ENCODE measurements at places on chromosomes 4 and X.

GRCh38 chrX:39591099-39591498 lies 506.7 kb downstream of the BCOR start:
- DNase-seq, result no peak

GRCh38 chr4:76639288-76639687 lies 204.3 kb downstream of the SHROOM3 start:
- no peak for DNase-seq

DNA sequence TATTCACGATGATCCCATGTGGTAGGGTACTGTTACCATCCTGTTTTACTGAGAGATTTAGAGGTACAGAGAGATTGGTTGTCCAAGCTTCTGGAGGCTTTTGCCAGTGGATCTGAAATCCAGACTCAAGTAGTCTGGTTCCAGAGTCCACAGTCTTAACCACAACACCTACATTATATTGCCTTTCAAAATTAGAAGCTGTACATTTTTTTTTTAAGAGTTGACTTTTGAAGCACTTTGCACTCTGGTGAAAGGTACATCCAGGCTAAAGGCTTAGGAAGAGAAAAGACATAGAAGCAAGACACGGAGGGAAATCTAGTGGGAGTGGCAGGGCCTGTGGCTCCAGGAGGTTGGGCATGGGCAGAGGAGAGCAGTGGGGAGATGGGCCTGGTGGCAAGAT lies 122.1 kb downstream of the AFF1 start:
- DNase-seq, result no peak

- no peak for DNase-seq
Measured at GRCh38 chr4:185304944-185305690, 90.6 kb downstream of the LRP2BP start.

DNA sequence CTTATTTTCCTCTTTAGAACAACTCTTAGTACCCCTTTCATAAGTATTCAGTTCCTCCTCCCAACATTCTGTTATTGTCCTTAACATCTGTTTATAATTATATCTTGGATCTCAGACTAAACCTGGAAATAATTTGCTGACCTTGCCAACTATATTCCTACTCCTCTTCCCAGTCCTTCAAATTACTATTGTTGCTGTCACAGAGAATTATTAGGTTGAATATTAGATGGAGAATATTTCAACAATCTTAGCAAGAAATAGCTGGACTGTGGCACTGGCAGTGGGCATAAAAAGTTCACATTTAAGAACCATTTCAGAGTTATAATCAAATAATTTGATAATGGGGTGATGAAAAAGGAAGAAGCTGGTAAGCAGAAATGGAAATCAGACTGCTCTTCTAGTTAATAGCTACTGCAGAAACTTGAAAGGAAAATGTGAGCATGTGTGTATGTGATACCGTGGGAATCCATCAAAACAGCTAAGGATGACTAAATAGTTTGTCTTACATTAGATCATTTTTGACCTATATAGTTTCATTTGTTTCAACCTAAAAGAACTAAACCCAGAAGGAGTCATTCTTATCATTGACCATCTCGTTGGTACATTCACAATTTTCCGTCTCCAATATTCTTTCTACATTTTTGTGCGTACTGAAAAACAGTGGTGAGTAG lies 43.3 kb upstream of the PRDM8 start:
- no peak for DNase-seq

- no peak for DNase-seq
Measured at GRCh38 chr4:82652062-82652461, 90.3 kb upstream of the TMEM150C start.

- DNase-seq, result no peak
Measured at GRCh38 chr4:47122592-47123291, 91.4 kb downstream of the GABRB1 start.

DNA sequence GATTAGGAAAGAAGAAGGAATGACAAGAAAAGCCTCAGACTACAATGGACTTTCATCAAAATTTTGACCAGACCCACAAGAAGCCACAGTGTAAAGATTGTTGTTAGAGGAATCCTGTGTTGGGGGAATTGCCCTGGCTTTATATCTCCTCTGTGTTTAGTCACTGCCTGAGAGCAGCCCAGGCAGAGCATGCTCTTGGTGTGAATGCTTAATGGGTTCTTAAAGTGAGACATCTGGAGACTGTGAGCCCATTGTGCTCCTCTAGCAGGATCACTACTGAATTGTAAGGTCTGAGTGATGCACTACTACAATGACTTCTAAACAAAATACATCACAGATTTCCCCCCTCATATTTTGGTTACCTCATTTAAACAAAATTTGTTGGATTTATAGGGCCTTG lies 1860.5 kb upstream of the ADGRL3 start:
- DNase-seq, result no peak

DNA sequence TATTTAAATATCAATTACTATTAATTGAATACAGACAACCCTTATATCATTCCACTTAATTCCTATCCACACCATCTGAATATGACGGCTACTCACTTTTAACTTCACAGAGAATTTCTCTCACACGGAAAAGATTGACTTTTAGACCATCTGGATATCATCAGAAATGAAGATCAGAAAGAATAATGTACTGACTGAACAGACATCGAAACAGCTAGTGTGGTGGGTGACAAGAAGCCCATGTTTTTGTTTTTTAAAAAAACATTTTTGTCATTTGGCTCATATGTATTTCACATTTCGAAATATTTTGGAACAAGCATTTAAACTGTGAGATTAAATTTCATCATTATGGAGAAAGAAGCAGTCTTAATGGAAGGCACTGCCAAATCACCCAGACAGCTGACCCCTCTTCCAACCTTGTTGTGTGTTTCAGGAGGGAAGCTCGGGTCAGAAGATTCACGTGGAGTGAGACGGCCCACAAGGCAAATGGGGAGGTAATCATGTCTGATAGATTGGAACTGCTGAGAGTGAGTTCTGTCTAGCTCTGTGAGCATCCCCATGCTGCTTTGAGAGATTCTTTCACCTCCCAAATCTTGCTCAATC lies 204.2 kb upstream of the RASGEF1B start:
- peak; percentile 18 for DNase-seq

- no peak for DNase-seq
Measured at GRCh38 chrX:154436983-154437752, at the start of gene GDI1. Gene GDI1, plus strand, starts transcription at chrX:154437154. Its CDS starts 101 bp downstream, at chrX:154437255.

GRCh38 chr4:185011408-185011807 lies 6.9 kb upstream of the HELT start:
- no peak for DNase-seq

GRCh38 chr4:162265802-162266201 lies 102.0 kb upstream of the FSTL5 start:
- DNase-seq, result no peak

GRCh38 chrX:18900401-18900976 lies 83.4 kb downstream of the PHKA2 start:
- no peak for DNase-seq

- DNase-seq, result no peak
Measured at GRCh38 chr4:951594-952468, 19.6 kb downstream of the TMEM175 start.

- DNase-seq, result no peak
Measured at GRCh38 chrX:36575670-36576069, 432.5 kb upstream of the FAM47C start.

- peak; percentile 56 for DNase-seq
Measured at GRCh38 chr4:153432965-153433753, 33.0 kb upstream of the TMEM131L start.

DNA sequence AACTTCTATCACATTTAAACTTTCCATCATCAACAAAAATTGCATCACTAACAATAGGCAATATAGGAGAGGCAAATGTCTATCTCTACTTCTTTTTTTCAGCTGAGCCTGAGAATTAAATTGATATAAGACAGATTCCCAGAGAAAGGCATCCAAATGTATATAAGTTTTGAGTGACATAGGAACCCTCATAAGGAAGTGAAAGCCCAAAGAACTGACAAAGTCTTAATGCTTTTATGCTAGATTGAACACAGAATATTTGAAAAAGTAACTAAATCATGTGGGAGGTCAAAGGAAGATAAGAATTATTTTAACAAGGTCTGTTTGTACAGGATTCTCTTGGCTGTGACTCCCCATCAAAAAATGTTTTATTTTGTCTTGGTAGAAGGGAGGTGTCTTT lies 714.9 kb downstream of the GRXCR1 start:
- no peak for DNase-seq

GRCh38 chr4:105808750-105809041 lies 86.6 kb upstream of the NPNT start:
- DNase-seq, result no peak

DNA sequence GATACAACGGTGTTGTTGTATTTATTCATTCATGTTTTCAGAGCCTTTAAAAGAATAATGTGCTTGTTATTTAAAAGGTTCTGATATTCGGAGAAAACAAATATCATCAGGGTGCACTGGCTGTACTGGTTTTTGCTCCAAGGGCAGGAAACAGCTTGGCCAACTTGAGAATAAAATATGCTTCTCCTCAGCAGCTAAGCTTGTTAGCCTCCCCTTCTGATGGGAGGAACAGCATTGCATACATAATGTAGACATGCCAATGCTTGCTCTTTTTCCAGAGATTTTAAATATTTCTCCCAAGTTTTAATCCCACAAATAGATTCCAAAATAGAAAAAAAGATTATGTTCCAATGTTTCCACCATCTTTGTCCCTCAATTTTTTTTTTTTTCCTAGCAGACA lies 87.6 kb upstream of the RPL34 start:
- no peak for DNase-seq

- no peak for DNase-seq
Measured at GRCh38 chr4:119729835-119730670, 101.4 kb upstream of the PDE5A start.

DNA sequence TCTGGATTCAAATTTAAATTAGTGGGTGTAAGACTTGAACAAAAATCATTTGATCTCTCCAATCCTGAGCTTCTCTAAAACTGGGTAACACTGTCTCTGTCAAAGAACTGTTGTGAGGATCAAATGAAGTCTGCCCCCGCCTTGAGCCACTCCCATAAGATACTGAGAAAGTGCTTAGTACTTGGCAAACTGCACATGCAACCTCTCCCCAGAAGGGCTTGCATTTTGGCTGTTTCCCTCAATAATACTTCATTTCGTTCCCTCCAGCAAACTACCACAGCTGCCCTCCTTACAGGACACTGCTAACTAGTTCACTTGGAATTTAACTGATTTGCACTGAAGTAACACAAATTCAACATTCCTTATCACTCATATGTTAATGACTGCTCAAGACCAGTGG lies 79.8 kb downstream of the APBB2 start:
- DNase-seq, result no peak

- no peak for DNase-seq
Measured at GRCh38 chr4:100895556-100896197, 377.9 kb upstream of the EMCN start.

GRCh38 chrX:93760163-93760562 lies 86.2 kb downstream of the FAM133A start:
- DNase-seq, result no peak

- no peak for DNase-seq
Measured at GRCh38 chr4:90074322-90074886, 52.8 kb upstream of the CCSER1 start.

- no peak for DNase-seq
Measured at GRCh38 chr4:187504974-187505797, 490.4 kb upstream of the ZFP42 start.

GRCh38 chr4:118351851-118352827 lies 664 bp downstream of the PRSS12 start:
- DNase-seq, result peak; percentile 88

Data from lower leg skin (tissue), 4 donors.